ENCODE measurements at places on chromosomes 5 and 9. TPM values are rescaled to one million over a fixed set of nuclear protein-coding genes. Genes with fewer than 3 reads are reported as not detected.

CEP120 gene
- 19.5 TPM for total RNA-seq

- no peak overlapping the region for H3K4me3 ChIP-seq
- H3K27ac ChIP-seq = no peak overlapping the region
- no peaks in the 10 kb centered on the region for H3K36me3 ChIP-seq
- peaks cover 3% of the 10 kb centered on the region for H3K4me1 ChIP-seq
These were observed 193.1 kb upstream of the FREM1 start for GRCh38 chr9:15103290-15103689.

- peaks cover 3% of the 10 kb centered on the region for H3K36me3 ChIP-seq
- peak overlapping the region; percentile 92 for H3K4me3 ChIP-seq
- H3K4me1 ChIP-seq = peaks cover 24% of the 10 kb centered on the region
- H3K27ac ChIP-seq = peak overlapping the region; percentile 95
- DNase-seq = no peak
These were observed 1.3 kb downstream of the TENT2 start for GRCh38 chr5:79613549-79613948.

DNA sequence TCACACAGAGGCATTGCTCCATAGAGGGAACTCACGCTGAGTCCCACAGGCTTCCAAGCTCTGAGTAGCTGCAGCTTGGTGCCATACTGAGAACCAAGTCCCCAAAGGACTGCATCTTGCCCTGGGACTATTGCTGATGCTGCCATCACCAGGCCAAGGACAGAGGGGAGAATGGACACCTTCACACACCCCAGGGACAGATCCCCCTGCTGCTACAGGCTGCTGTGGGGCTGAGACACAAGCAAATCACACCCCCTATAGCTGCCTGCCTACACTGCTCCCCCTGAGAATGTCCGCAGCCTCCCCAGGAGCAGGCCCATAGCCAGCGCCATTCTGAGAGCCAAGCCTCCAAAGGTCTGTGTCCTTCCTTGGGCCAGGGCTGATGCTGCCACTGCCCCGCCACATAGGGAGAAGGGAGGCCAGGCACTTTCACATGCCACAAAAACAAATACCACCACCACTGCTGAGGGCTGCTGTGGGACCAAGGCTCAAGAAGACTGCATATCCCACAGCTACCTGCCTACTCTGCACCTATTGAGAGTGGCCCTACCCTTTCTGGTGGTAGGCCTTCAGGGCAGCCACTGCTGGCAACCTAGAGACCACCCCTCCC, 81.5 kb downstream of the SYK start:
- no peak overlapping the region for H3K27ac ChIP-seq
- H3K4me3 ChIP-seq = no peak overlapping the region
- no peaks in the 10 kb centered on the region for H3K4me1 ChIP-seq
- H3K27me3 ChIP-seq = no peaks in the 10 kb centered on the region
- DNase-seq = no peak
- peaks cover 22% of the 10 kb centered on the region for H3K36me3 ChIP-seq

DNA sequence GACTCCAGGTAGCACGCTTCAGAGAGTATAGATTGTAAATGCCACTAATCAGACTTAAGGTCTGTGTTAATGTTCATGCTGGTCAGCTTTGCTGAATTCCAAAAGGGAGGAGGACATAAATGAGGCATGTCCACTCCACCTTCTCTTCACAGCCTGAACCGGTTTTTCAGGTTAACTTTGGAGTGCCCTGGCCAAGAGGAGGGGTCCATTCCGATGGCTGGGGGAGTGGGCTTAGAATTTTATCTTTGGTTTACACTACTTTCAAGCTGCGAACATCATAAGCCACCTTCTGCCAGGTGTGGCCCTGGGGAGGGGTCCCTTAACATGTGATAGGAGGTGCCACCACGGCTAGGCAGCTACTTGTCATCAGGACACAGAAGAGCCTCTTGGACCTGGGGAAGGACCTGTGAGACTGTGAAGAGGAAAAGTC, 24.2 kb downstream of the ABO start:
- peak; percentile 69 for DNase-seq
- H3K27me3 ChIP-seq = no peaks in the 10 kb centered on the region
- no peak overlapping the region for H3K4me3 ChIP-seq
- peaks cover 11% of the 10 kb centered on the region for H3K4me1 ChIP-seq

SHOC1 gene
- not detected for total RNA-seq
